HCT116 (cell line): ENCODE measurements at places on chromosomes 4 and X. TPM values are rescaled to one million over a fixed set of nuclear protein-coding genes. Genes with fewer than 3 reads are reported as not detected.
A peak's percentile ranks its signal among the peaks of the same experiment; 100 is the strongest.

- DNase-seq: peak; percentile 28
- H3K27ac ChIP-seq: no peak overlapping the region
- peaks cover 12% of the 10 kb centered on the region; the same call in 1 of the 2 replicates for H3K4me1 ChIP-seq
- H3K4me3 ChIP-seq: no peak overlapping the region
Measured at GRCh38 chr4:8846826-8847225, 24.8 kb downstream of the HMX1 start.

DNA sequence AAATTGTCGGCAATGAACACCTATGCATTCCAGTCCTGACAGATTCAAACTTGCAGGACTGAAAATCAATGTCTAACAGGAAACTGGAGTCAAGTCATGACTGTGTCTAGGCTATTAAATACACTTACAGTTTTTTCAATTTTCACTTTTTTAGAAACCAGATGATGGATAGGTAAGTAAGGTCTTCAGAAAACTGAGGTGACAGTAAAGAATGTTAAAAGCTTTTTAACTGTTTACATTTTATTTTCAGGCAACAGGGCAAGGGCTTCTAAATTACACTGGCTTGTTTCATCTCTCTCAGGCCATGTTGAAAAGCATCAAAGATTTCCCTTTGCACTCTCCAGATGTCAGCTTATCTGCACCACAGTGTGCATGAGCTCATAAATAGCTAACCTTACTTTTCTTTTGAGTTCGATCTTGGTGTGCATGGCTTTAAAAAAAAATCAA lies 65.2 kb downstream of the SEC24D start:
- DNase-seq: no peak
- H3K4me3 ChIP-seq: no peak overlapping the region
- H3K27ac ChIP-seq: no peak overlapping the region
- peaks cover 10% of the 10 kb centered on the region for H3K4me1 ChIP-seq
- no peaks in the 10 kb centered on the region for H3K27me3 ChIP-seq

GRCh38 chrX:24002792-24003191 lies 24.2 kb downstream of the KLHL15 start:
- no peak overlapping the region for H3K4me3 ChIP-seq
- H3K27ac ChIP-seq: no peak overlapping the region
- DNase-seq: no peak

DNA sequence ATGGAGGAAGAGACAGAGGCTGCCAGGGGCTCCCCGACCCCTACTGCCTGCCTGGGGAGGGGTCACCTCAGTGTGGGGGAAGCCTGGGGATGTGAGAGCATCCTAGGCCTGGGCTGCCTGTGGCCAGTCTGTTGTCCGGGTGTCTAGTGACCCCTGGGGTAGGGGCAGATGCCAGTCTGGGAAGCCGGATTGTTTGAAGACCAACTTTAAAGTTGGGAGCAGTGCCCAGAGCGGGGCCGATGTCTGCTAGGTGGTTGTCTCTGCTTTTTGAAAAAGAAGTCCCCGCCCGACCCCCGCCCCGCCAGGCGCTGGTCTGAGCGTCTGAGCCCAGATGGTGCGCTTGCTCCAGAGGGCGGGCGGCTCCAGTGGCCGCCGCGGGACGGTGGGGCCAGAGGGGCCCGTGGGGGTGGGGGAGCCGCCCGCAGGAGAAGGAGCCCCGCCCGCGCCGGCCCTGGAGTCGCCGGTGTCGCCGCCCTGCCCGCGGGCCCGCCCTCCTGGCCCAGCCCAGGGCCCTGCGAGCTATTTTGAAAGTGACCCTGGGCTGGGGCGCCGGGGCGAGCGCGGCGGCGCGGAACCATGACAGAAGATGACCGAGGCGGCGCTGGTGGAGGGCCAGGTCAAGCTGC lies at the start of gene DOK7:
Gene DOK7, plus strand, starts transcription at position 517 of the 626 bp plus-strand sequence. Its CDS starts 70 bp downstream, at position 587.
- no peaks in the 10 kb centered on the region for H3K27me3 ChIP-seq
- no peak for DNase-seq
- H3K27ac ChIP-seq: no peak within 1 kb of the TSS; the same call in 1 of the 2 replicates
- H3K36me3 ChIP-seq: no peaks in the 10 kb centered on the region
- peak within 1 kb of the TSS; percentile 49 for H3K4me3 ChIP-seq
- H3K4me1 ChIP-seq: peaks cover 10% of the 10 kb centered on the region; the same call in 1 of the 2 replicates

DNA sequence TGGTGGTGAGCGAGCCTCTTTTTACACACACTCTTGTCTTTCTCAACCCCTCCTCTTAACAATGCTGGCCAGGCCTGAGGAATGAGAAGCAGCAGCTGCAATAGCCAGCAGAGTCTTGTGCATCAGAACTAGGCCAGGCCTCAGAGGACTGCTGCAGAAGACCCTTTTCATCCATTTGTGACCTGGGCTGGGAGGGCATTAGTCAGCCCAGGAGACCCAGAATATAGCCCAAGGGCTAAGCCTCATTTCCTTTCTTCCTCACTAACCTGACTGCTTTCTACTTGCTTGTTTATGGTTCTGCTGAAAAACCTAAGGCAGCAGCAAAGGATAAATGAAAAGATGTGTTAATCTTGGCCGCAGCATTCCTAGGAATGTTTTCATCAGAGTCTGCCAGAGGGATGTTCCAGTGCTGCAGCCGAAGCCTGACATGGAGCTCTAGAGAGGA lies 254.7 kb upstream of the AR start:
- H3K4me1 ChIP-seq: no peaks in the 10 kb centered on the region
- no peaks in the 10 kb centered on the region for H3K36me3 ChIP-seq
- H3K27me3 ChIP-seq: no peaks in the 10 kb centered on the region

DNA sequence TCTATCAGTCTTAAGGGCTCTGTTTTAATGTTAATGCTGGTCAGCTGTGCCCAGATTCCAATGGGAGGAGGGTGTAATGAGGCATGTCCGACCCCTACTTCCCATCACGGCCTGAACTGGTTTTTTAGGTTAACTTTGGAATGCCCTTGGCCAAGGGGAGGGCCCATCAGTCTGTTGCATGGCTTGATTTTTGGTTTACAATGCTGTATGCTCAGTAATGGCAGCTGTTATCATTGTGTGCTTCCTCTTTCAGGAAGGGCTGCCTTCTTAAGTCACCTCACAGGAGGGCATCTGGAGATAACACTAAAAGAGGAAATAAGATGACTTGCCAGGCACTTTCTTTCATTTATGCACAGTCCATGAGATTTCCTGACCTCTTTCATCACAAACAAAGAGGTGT lies 36.3 kb downstream of the ATXN3L start:
- H3K27me3 ChIP-seq: no peaks in the 10 kb centered on the region
- DNase-seq: no peak
- H3K4me1 ChIP-seq: no peaks in the 10 kb centered on the region
- no peak overlapping the region for H3K4me3 ChIP-seq

DNA sequence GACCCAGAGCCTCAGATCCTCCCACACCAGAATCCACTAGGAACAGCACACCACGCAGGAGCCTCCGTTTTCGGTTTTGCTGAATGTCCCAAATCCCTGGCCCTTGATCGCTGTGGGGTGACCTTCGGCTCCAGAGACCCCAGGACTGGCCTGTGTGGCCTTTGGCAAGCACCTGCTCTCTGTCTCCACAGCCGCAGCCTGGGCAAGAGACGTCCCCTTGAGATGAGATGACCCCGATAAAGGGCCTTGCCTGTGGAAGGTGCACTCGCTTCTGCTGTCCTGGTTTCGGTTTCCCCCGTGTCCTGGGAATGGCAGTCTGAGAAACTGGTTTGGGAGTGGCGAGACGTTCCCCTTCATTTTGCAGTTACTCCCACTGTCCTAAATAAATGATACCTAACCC lies 9.6 kb downstream of the PSAPL1 start:
- H3K27me3 ChIP-seq: no peaks in the 10 kb centered on the region
- no peak for DNase-seq
- no peaks in the 10 kb centered on the region for H3K36me3 ChIP-seq
- peaks cover 7% of the 10 kb centered on the region for H3K4me1 ChIP-seq

DNA sequence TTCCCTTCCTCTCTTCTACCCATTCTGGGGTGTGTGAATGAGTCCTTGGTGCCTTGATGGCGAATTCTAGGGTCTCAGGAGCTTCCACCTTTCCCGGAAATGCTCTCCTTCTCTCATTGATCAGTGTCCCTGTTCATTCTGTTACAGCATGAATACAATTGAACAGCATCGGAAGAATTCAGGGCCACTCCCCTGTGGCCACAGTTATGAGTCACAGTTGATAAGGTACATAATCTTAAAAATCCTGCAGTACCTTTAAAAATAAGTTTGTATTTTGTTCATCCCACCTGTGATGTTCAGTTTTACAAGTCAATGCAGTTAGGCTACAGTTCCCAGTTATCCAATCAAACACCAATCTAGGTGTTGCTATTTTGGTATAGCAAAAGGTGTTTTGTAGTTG lies 47.3 kb upstream of the FAM9A start:
- no peak overlapping the region for H3K4me3 ChIP-seq
- H3K4me1 ChIP-seq: no peaks in the 10 kb centered on the region

DNA sequence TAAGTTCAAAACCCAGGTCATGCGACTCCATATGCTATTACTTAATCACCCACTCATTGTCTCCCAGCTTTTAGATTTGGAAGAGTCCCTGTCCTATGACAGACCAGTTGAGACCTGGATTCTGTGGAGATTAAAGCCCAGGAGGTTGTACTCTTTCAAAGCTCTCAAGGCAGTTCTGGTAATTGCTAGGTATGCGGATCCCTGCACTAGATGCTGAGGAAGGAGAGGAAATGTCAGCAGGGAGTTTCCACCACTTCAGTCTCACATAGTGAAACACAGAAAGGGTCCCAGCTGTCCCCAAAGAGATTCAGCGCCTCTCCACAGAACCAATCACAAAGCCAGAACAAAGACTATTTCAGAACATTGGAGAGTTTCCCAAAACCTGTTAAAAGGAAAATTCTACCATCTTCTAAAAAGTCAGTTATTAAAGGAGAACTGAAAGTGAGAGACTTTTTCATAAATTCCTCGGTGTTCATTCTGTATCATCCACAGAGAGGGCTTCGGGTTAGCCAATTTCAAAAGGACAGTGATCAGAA lies 53.4 kb downstream of the IRF2 start:
- H3K27ac ChIP-seq: no peak overlapping the region
- H3K36me3 ChIP-seq: no peaks in the 10 kb centered on the region
- H3K4me1 ChIP-seq: peaks cover 11% of the 10 kb centered on the region
- no peak overlapping the region for H3K4me3 ChIP-seq
- H3K27me3 ChIP-seq: no peaks in the 10 kb centered on the region
- DNase-seq: no peak

GRCh38 chr4:165208221-165208652 lies 876 bp downstream of the KLHL2 start:
- no peaks in the 10 kb centered on the region for H3K36me3 ChIP-seq
- peak overlapping the region; percentile 89 for H3K4me3 ChIP-seq
- no peak for DNase-seq
- peak overlapping the region; percentile 66; the same call in 1 of the 2 replicates for H3K27ac ChIP-seq
- peaks cover 10% of the 10 kb centered on the region for H3K4me1 ChIP-seq

DNA sequence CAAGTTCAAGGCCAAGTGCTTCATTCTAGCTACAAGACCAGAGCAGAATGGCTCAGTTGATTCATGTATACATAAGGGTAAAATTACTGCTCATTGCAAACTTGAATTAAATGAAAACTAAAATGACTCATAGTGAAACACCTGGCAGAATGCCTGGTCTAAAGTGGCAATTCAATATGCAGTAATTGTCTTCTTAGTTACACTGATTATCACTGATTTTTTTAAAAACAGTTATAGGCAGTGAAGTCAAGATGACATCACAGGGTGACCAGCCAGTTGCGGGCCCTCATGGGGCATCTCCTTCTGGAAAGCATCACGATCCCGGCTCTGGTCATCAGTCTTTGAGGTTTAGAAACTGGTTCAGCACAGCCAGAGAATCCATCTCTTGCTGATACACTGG lies 154.2 kb downstream of the RAB28 start:
- H3K27ac ChIP-seq: no peak overlapping the region
- H3K4me1 ChIP-seq: peaks cover 21% of the 10 kb centered on the region
- H3K4me3 ChIP-seq: no peak overlapping the region
- peak; percentile 27 for DNase-seq
- no peaks in the 10 kb centered on the region for H3K36me3 ChIP-seq

GRCh38 chrX:69065451-69065850 lies 99.8 kb downstream of the PJA1 start:
- no peaks in the 10 kb centered on the region for H3K36me3 ChIP-seq
- no peaks in the 10 kb centered on the region for H3K4me1 ChIP-seq
- H3K27me3 ChIP-seq: no peaks in the 10 kb centered on the region
- H3K27ac ChIP-seq: no peak overlapping the region

DNA sequence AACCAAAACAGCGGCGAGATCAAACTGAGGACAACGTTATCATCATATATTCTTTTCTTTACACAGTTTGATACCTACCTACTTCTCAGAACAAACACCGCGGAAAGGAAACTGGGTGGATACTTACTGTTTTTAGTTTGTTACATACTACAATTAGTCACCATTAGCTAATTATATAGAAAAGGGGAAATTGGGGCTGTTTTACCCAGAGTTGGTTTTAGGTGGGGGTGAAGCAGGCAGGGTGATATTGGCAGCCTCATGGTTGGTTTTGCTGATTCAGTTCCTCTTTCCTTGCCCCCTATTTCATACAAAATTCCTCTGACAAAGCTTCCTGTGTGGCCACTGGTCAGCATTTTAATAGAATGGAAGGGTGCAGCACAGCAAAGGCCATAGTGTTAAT lies 77.8 kb downstream of the SORBS2 start:
- no peaks in the 10 kb centered on the region for H3K4me1 ChIP-seq
- no peak overlapping the region for H3K27ac ChIP-seq

- H3K36me3 ChIP-seq: no peaks in the 10 kb centered on the region
- H3K4me1 ChIP-seq: no peaks in the 10 kb centered on the region
Measured at GRCh38 chrX:124393238-124393637, 46.9 kb downstream of the SH2D1A start.

GRCh38 chr4:149048451-149049143 lies 606.4 kb upstream of the NR3C2 start:
- no peaks in the 10 kb centered on the region for H3K36me3 ChIP-seq
- no peak overlapping the region for H3K4me3 ChIP-seq
- H3K4me1 ChIP-seq: no peaks in the 10 kb centered on the region
- no peak for DNase-seq

- H3K36me3 ChIP-seq: no peaks in the 10 kb centered on the region
- H3K27me3 ChIP-seq: no peaks in the 10 kb centered on the region
- H3K4me1 ChIP-seq: no peaks in the 10 kb centered on the region
- no peak for DNase-seq
- no peak overlapping the region for H3K4me3 ChIP-seq
Measured at GRCh38 chr4:157048248-157048647, 27.7 kb upstream of the GLRB start.

- no peaks in the 10 kb centered on the region for H3K4me1 ChIP-seq
- no peaks in the 10 kb centered on the region for H3K27me3 ChIP-seq
- H3K4me3 ChIP-seq: no peak overlapping the region
- no peaks in the 10 kb centered on the region for H3K36me3 ChIP-seq
- no peak for DNase-seq
Measured at GRCh38 chrX:149837639-149838038, 43.3 kb upstream of the MAGEA8 start.

GRCh38 chr4:151934766-151935165 lies 174.0 kb upstream of the GATB start:
- H3K4me1 ChIP-seq: no peaks in the 10 kb centered on the region
- no peaks in the 10 kb centered on the region for H3K36me3 ChIP-seq
- H3K4me3 ChIP-seq: no peak overlapping the region

Gene DNASE1L1
- total RNA-seq: 16.5 TPM

Gene SPATA4
- 0.20 TPM for total RNA-seq

Gene STATH
- not detected for total RNA-seq

Gene ZXDA
- total RNA-seq: 3.8 TPM

Gene TBC1D14
- total RNA-seq: 62.9 TPM

Gene CENPE
- total RNA-seq: 31.3 TPM

Gene GC
- total RNA-seq: 1.8 TPM

Gene GTPBP6
- total RNA-seq: 41.6 TPM

Gene ZAR1
- 0.47 TPM for total RNA-seq

Gene TEX13C
- total RNA-seq: not detected
